ENCODE measurements at places on chromosomes 4 and X.

- no peak for DNase-seq
- no peaks in the 10 kb centered on the region for H3K36me3 ChIP-seq
- H3K27ac ChIP-seq: no peak overlapping the region
- H3K27me3 ChIP-seq: peaks cover 1% of the 10 kb centered on the region
These were observed 15.6 kb upstream of the LAP3 start for GRCh38 chr4:17561195-17561909.

- H3K4me1 ChIP-seq: peaks cover 63% of the 10 kb centered on the region
- peak overlapping the region; percentile 75 for H3K4me3 ChIP-seq
- H3K36me3 ChIP-seq: peaks cover 13% of the 10 kb centered on the region
- DNase-seq: no peak
- no peaks in the 10 kb centered on the region for H3K27me3 ChIP-seq
These were observed 18.0 kb upstream of the TMSB4X start for GRCh38 chrX:12956704-12957534.

GRCh38 chrX:13090339-13091110 lies 46.1 kb upstream of the FAM9C start:
- H3K27me3 ChIP-seq: no peaks in the 10 kb centered on the region
- H3K4me1 ChIP-seq: peaks cover 64% of the 10 kb centered on the region
- no peak for DNase-seq
- peak overlapping the region; percentile 57 for H3K4me3 ChIP-seq
- peaks cover 24% of the 10 kb centered on the region for H3K36me3 ChIP-seq
- peak overlapping the region; percentile 99 for H3K27ac ChIP-seq

DNA sequence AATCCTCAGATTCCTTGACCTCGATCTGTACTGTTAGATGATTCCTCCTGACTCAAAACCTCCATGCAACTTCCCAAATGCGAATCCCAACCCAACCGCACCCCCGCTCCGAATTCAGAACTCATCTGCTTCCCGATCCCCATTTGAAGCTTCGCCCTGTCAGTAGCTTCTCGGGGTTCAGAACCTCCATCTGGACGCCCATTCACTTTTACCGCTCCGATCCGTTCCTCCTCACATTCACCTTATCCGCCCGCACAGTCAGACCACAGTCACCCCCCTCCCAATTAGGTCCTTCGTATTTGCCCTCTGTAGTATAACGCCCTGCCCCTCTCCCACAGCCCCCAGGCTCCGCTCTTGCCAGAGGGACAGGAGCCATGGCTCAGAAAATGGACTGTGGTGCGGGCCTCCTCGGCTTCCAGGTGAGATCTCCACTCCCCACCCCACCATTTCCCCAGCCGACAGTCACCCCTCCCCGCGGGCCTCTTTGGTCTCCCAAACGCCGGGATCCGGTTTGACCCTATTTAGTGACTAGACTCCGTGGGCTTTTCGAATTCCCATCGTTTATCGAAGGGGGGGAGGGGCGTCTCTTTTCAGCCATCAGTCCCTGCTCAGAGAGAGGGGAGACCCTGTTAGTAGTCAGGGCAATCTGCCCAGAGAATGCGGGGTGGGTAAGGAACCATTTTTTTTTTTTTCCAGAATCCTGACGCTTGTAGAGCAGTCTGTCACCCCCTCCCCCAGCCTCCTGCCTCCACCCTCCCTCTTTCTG lies 691 bp downstream of the MAGED1 start:
- DNase-seq: no peak
- peak overlapping the region; percentile 89 for H3K4me3 ChIP-seq
- peaks cover 13% of the 10 kb centered on the region for H3K4me1 ChIP-seq
- no peaks in the 10 kb centered on the region for H3K27me3 ChIP-seq
- H3K27ac ChIP-seq: peak overlapping the region; percentile 93
- peaks cover 10% of the 10 kb centered on the region for H3K36me3 ChIP-seq

DNA sequence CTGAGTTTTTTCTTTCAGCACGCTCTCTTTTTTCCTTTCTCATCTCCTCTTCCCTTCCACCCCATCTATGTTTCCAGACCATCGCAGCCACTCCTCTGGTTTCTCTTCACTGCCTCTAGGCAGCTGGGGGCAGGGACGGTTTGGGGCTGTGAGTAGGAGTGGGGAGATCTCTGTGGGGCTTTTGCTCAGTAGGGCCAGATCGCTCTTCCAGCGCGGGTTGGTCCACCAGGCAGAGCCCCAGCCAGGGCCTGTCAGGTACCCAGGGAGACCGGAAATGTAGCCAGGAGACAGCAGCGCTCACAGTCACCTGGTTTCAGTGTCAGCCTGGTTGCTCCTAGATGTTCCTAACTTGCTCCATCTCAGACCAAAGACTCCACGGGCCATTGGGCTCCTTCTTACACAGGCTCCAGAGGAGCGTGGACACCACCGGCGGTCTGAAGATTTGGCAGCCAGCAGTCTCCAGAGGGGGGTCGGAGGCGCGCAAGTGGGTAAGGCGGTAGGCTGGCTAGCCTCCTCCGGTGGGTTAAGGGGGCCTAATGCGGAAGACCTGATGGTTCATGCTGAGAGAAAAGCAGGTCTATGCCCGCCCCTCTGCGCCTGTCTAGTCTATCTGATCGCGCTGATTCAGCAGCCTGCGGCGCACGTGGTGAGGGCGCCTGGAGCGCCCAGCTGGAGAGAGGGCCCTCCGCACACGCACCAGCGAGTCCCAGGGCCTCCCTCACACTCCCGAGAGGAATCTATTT lies 1.8 kb downstream of the FGF5 start:
- peaks cover 5% of the 10 kb centered on the region for H3K36me3 ChIP-seq
- H3K4me1 ChIP-seq: peaks cover 26% of the 10 kb centered on the region
- H3K27me3 ChIP-seq: peaks cover 91% of the 10 kb centered on the region

DNA sequence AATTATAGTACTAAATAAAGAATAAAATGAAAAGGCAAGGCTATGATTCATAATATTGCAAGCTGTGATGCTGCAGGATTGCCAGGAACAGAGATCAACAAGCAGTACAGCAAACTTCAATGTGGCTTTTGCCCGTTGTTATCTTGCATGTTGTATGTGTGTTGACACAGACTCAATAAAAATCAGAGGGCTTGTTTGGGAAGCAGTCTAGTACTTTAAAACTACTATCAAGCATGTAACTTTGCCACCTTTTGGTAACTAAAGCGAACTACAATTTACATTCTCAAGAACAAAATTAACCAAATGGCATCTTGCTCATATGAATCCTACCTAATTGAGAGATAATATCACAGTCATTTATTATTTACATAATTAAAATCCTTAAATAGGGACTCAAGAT lies 79.8 kb upstream of the GPM6A start:
- H3K4me1 ChIP-seq: no peaks in the 10 kb centered on the region
- no peaks in the 10 kb centered on the region for H3K36me3 ChIP-seq
- no peak for DNase-seq
- H3K4me3 ChIP-seq: no peak overlapping the region
- H3K27me3 ChIP-seq: no peaks in the 10 kb centered on the region
- no peak overlapping the region for H3K27ac ChIP-seq

GRCh38 chrX:15567886-15568616 lies 32.7 kb downstream of the ACE2 start:
- H3K27ac ChIP-seq: no peak overlapping the region
- H3K36me3 ChIP-seq: no peaks in the 10 kb centered on the region
- peaks cover 38% of the 10 kb centered on the region for H3K27me3 ChIP-seq
- H3K4me3 ChIP-seq: no peak overlapping the region
- DNase-seq: no peak

GRCh38 chr4:185752872-185753271 lies 59.1 kb downstream of the SORBS2 start:
- H3K36me3 ChIP-seq: no peaks in the 10 kb centered on the region
- H3K27ac ChIP-seq: no peak overlapping the region
- no peak overlapping the region for H3K4me3 ChIP-seq

DNA sequence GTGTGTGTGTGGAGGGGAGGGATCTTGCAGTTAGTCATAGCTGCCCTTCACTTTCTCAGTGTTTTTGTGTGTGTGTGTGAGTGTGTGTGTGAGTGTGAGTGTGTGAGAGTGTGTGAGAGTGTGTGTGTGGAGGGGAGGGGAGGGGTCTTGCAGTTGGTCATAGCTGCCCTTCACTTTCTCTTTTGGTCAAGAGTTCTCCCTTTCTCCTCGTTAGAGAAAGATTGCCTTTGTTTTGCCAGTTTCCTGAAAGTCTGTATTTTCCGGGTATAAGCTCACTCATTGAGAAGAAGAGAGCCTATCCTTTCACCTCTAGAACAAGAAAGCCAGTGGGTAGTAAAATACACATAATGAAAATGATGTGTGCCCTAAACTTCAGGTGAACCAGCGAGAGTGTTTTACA lies 75.2 kb upstream of the ENPP6 start:
- H3K4me1 ChIP-seq: peaks cover 9% of the 10 kb centered on the region
- H3K27me3 ChIP-seq: no peaks in the 10 kb centered on the region
- no peak for DNase-seq
- no peak overlapping the region for H3K27ac ChIP-seq

- H3K4me1 ChIP-seq: no peaks in the 10 kb centered on the region
- no peak overlapping the region for H3K27ac ChIP-seq
- no peak overlapping the region for H3K4me3 ChIP-seq
- H3K36me3 ChIP-seq: peaks cover 2% of the 10 kb centered on the region
- no peaks in the 10 kb centered on the region for H3K27me3 ChIP-seq
These were observed 77.3 kb downstream of the FHDC1 start for GRCh38 chr4:153013202-153013977.

GRCh38 chrX:141969706-141970105 lies 66.0 kb downstream of the MAGEC1 start:
- no peaks in the 10 kb centered on the region for H3K4me1 ChIP-seq
- DNase-seq: no peak
- no peaks in the 10 kb centered on the region for H3K27me3 ChIP-seq
- no peak overlapping the region for H3K27ac ChIP-seq
- H3K4me3 ChIP-seq: no peak overlapping the region

- H3K4me3 ChIP-seq: no peak overlapping the region
- H3K27me3 ChIP-seq: no peaks in the 10 kb centered on the region
- peaks cover 2% of the 10 kb centered on the region for H3K36me3 ChIP-seq
- no peak overlapping the region for H3K27ac ChIP-seq
- DNase-seq: no peak
These were observed 507.8 kb upstream of the INTU start for GRCh38 chr4:127124919-127125318.

- H3K4me3 ChIP-seq: peak overlapping the region; percentile 85
- DNase-seq: no peak
- H3K36me3 ChIP-seq: peaks cover 6% of the 10 kb centered on the region
- no peak overlapping the region for H3K27ac ChIP-seq
- peaks cover 34% of the 10 kb centered on the region for H3K4me1 ChIP-seq
- H3K27me3 ChIP-seq: no peaks in the 10 kb centered on the region
These were observed 1.1 kb upstream of the CCNQ start for GRCh38 chrX:153600032-153600373.

DNA sequence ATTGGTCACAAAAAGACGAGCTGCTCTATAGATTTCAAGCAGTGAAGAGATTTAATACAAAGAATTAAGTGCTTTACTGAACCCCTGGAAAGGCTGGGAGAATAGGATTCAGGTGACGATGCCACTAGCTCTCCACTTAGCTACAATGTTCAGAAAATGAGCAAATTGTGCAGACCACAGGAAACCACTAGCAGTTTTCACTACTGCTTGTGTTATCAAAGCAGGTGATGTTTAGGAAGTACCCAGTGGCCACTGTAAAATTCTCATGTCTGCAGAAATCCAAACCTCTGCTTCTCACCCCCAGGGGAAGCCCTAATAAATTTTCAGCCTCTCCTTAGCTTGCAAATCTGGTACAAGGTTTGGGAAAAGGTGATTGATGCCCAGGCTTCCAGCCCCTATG lies 165.1 kb downstream of the IL1RAPL1 start:
- no peaks in the 10 kb centered on the region for H3K27me3 ChIP-seq
- H3K4me1 ChIP-seq: no peaks in the 10 kb centered on the region
- no peak overlapping the region for H3K4me3 ChIP-seq

GRCh38 chr4:108717386-108717785 lies 45.5 kb downstream of the ETNPPL start:
- H3K36me3 ChIP-seq: no peaks in the 10 kb centered on the region
- H3K4me3 ChIP-seq: no peak overlapping the region
- peaks cover 47% of the 10 kb centered on the region for H3K27me3 ChIP-seq
- DNase-seq: no peak
- no peaks in the 10 kb centered on the region for H3K4me1 ChIP-seq
- H3K27ac ChIP-seq: no peak overlapping the region

- peaks cover 22% of the 10 kb centered on the region for H3K36me3 ChIP-seq
- peak overlapping the region; percentile 94 for H3K27ac ChIP-seq
- no peak for DNase-seq
These were observed 22.8 kb downstream of the GPRIN3 start for GRCh38 chr4:89284828-89285227.

DNA sequence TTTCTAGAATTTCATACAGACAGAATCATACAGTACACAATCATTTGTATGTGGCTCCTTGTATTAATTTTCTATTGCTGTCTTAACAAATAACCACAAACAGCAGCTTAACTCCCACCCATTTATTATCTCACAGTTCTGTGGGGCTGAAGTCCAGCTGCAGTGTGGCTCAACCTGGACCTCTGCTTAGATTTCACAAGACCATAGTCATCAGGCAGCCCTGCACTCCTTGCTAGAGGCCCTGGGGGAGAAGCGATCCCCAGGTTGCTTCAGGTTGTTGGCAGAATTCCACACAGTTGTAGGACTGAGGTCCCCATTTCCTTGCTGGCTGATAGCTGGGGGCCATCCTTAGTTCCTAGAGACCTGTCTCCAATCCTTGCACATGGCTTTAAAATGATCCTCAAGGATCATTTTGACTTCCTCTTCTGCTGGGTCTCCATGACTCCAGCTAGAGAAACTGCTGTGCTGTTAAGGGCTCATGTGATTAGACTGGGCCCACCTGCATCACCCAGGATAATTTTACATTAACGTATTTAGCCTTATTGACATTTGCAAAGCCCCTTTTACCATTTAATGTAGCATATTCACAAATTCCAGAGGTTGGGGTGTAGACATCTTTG lies 60.9 kb upstream of the SMAD1 start:
- DNase-seq: no peak
- no peaks in the 10 kb centered on the region for H3K36me3 ChIP-seq
- H3K4me3 ChIP-seq: no peak overlapping the region
- no peak overlapping the region for H3K27ac ChIP-seq
